ENCODE measurements at places on chromosomes 7 and 10.

DNA sequence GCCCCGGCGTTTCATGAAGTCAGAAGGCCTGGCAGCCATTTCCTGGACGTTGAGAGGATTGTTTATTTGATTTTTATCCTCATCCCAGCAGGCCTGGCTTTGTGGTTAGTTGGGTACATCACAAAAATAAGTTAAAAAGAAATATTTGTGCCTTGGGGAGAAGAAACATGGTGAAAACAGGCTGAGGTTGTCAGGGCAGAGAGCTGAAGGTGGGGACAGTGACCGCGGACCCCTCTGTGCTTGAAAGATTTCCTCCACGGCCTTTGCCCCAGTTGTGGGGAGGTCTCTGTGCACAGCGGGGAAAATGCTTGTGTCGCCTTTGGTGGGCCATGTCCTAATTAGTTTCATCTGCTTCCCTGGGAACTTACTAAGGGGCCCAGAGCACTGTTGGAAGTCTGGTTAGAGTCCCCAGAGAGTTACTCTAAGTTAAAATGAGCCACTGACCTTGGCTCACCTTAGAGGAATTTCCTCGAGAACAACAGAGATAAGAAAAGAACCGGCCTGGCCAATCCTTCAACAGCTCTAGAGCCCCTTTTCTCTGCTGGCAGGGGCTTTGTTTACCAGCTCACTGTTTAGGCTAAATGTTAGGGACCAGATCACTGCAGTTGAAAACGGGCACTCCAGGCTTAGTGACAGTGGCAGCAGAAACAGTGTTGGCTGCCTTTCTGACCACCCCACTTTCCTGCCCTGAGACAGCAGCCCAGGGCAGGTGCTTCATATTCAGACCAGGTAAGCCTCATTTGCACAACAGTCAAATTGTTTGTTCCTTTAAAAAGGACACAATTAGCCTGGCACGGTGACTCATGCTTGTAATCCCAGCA, 37.9 kb downstream of the CRCP start:
- DNase-seq, result no peak

DNA sequence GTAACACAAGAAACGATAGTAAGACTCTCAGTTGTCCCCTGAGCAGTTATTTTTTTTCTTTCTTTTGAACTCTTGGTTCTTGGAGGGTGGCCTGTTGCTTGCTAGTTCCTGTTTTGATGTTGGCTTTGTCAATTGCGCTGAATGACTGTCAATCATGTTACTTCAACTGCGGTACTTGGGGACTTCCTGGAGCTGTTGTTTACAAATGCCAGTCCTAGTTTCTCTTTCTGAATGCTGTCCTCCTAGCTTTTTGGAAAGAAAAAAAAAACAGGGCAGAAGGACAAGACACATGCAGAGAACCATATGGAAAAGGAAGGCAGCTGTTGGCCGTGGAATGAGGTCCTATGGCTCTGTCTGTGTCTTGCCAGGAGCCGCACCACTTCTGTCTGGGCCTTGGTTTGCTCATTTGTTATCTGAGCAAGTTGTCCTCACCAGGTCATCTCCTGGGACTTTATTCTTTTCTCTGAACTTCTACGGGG, 7.0 kb upstream of the PDCD4 start:
- peak; percentile 36 for DNase-seq

DNA sequence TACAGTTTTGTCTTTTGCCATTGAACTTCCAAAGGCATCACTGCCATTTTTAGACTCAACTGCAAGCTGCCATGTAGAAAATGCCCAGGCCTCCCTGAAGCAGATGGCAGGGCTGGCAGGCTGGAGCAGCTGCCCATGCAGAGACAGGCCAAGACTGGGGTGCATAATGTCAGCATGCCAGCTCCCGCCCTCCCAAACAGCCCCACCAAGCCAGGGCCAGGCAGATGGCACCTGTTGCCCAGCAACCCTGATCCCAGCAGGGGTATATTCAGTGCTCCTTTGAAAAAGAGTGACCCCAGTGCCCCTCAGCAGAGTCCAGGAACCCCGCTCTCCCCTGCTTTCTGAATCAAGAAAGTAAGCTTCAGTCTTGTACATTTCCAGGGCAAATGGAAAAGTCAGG, 32.6 kb downstream of the VSTM4 start:
- no peak for DNase-seq

DNA sequence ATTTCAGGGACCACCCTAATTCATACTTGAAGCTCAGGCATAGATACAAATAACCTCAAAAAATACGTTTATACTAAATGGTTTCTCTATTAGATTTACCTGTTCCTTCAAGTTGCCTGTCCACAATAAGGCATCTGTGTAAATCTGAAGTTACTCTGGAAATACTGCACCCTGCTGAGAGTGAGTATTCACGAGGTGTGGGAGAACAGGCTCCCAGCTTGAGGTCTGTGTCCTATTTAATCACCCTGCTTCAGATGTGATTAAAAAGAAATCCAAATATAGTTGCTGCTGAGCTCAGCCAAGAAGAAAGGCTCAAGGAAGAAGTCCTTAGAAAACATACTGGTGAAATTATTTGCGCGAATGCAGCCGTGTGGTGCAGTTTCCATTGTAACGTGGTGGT, 136.8 kb downstream of the KLF6 start:
- no peak for DNase-seq

DNA sequence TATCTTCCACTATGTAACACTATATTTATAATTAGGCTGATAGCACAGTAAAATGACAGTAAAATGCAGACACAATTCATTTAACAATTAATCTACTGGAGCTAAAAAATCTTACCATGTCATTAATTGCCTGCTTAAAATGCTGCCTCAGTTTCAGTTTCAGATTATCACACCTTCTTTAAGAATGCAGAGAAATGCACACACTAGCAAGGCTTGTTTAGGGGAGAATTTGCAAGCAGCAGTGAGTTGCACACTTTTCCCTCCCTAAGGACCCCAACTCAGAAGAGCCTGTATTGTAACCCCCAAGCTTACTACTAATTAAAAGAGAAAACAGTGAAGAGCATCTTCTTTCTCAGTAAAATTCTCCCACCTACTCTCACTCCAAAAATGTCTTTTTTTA, 79.7 kb upstream of the KCNIP2 start:
- no peak for DNase-seq

GRCh38 chr7:111787099-111787498, 224.8 kb upstream of the IMMP2L start:
- DNase-seq, result no peak

GRCh38 chr7:34208878-34209621, 303.7 kb downstream of the BMPER start:
- DNase-seq, result no peak

DNA sequence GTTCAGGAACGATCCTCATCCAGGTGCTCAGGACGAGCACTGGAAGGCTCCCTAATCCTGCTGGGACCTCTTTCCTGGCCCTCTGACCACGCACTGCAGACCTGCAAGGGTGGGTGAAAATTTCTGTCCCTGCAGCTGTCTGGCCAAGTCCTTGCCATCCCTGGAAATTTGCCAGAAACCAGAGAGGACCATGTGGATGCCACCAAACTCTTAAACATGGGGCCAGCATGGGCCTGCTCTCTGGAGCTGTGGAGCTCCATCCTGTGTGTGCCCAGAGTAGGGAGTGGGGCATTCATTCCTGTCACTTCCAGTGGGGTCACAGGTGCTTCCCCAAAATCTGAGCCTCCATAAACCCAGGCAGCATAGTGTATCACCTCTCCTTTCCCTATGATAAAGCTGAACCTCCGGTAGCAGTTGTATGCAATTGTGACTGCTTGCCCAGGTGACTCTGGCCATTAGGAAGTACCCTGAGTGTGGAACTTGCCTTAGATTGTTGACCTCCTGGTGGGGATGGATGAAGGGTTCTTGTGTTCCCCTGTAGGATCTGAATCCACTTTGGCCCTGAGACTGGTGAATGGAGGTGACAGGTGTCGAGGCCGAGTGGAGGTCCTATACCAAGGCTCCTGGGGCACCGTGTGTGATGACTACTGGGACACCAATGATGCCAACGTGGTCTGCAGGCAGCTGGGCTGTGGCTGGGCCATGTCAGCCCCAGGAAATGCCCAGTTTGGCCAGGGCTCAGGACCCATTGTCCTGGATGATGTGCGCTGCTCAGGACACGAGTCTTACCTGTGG, 57.1 kb downstream of the DMBT1 start:
- no peak for DNase-seq

DNA sequence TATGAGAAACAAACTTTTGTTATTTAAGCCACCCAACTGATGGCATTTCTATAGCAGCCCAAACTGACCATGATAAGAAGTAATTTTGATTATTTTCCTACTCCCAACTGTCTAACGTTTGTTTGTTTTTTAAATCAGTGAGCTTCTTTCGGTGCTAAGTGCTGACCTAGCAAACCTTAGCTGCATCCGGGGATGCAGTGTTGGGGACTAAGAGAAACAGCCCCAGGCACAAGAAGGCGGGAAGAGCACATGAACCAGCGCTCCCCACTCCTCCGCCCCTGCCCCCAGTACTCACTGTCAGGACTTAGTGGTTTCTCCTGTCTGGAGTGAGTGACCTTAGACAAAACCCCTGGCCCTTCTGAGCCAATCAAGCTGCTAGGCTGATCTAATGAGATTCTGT, 168.8 kb downstream of the CALN1 start:
- no peak for DNase-seq

- DNase-seq, result no peak
Observed at GRCh38 chr7:41415471-41416207, 287.3 kb downstream of the INHBA start.

DNA sequence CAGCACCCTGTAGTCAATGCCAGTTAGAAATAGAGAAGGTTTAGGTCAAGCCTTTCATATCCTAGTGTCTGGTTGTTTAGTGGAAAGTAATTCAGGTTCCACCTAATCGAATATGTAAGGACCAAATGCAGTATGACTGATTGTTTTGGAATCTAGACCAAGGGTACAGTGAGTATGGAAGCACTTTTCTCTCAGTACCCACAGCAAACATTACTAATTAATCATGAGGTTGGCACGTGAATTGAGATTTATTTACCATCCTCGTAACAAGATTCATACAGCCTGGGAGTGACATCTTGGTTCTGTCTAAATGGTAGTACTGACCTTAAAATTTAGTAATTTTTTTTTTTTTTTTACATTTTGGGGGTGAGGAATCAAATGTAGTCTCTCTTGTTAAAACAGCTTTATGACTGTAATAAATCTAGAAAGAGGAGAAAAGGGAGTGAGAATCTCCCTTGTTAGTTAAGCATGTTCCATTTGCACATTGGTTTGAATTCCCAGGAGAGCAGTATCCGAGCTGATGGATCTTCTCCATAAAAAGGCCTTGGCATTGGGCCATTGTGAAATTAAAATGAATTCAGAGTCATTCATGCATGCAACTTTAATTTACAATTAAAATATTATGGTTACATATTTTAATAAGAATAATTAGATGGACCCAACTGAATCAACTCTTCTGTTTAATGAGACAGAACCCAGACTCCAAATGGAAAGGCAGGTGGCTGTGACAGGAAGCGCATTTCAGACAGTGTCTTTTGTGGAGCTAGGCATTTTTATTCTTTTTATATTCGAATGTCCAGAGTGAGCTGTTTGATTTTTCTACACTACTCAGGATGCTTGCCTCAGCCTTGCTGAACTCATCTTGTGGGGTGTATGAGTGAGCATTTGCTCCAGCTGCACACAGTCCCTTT, 57.6 kb downstream of the SNX10 start:
- DNase-seq, result no peak

- DNase-seq, result no peak
Observed at GRCh38 chr10:28890121-28890950, 213.0 kb downstream of the BAMBI start.

DNA sequence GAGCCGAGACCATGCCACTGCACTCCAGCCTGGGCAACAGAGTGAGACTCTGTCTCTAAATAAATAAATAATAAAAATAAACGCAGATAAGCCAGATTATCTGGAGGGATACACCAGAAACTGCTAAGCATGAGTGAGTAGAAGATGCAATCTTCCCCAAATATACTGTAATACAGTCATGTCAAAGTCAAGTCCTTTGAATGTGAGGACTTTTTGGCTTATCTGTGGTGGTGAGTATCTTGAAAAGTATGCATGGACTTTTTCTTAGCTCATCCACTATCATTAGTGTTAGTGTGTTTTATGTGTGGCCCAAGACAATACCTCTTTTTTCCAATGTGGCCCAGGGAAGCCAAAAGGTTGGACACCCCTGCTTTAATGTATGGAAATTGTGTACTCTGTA, 44.7 kb upstream of the PITRM1 start:
- no peak for DNase-seq

GRCh38 chr10:79162022-79162421, 93.3 kb downstream of the ZMIZ1 start:
- no peak for DNase-seq

All from activated CD4-positive, alpha-beta T cell treated with anti-CD3 and anti-CD28 coated beads, Interleukin-2, amount 50 U/mL, for 24 hours (primary cell).